T-helper 17 cell (primary cell): ENCODE measurements at places on chromosomes 5 and 9. TPM values are rescaled to one million over a fixed set of nuclear protein-coding genes. Genes with fewer than 3 reads are reported as not detected.

DNA sequence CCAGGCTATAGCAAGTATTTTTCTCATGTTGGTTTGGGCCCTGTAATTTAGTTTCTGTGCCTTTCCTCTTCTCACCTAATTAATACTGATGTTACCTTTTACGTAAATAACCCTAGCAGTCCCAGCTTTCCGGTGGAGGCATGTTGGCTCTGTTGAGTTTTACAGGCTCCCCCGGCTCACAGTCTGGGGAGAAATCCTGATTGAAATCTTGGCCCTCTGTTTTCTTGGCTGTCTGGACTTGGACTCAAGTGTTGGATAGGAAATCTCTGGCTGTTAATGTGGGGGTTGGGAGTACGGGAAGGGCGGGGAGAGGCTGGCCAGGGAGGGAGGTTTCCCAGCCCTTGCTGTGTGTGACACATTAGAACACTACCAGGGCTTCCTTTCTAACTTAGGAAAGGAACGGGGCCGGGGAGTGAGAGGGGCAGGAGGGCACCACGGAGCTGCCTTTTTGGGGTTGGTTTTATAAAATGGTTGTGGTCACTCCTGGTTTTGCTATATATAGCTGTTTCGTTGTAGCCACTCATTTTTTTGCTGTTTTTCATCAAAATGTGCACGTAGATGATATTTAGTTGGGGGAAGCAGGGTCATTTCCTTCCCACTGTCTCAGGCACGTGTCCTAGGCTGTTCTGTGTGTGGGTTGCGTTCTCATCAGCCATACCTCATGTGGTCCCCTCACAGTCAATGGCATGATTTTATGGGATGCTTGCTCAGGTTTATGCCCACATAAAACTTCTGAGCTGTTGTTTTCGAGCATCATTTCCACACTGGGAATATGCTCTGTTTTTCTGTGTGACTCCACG, 11.0 kb downstream of the TRIO start:
- DNase-seq, result no peak

- no peak for DNase-seq
Observed at GRCh38 chr9:84975926-84976325, 306.4 kb downstream of the NTRK2 start.

Gene FOXD4L6
- not detected for total RNA-seq

Gene MSMP
- total RNA-seq, result not detected

- DNase-seq, result no peak
Observed at GRCh38 chr9:119509291-119509905, 140.2 kb upstream of the BRINP1 start.

Gene CCDC180
- 12.0 TPM for total RNA-seq

Gene LCNL1
- total RNA-seq, result 2.9 TPM

Gene TOR4A
- total RNA-seq, result 2.1 TPM

GRCh38 chr5:169413416-169413815, 112.5 kb upstream of the SLIT3 start:
- DNase-seq, result no peak

DNA sequence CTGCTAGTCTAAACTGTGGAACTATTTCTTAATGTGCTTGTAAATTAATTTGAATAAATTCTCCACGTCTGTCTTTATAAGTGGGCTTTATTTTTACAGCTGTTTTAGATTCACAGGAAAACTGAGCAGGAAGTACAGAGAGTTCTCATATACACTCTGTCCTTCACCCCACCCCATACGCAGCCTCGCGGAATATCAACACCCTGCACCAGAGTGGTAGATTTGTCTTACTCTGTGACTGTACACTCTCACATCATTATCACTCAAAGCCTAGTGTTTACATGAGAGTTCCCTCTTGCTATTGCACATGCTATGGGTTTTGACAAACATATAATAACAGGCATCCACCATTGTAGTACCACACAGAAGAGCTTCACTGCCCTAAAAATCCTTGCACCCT, 179.7 kb upstream of the DAB2 start:
- no peak for DNase-seq

DNA sequence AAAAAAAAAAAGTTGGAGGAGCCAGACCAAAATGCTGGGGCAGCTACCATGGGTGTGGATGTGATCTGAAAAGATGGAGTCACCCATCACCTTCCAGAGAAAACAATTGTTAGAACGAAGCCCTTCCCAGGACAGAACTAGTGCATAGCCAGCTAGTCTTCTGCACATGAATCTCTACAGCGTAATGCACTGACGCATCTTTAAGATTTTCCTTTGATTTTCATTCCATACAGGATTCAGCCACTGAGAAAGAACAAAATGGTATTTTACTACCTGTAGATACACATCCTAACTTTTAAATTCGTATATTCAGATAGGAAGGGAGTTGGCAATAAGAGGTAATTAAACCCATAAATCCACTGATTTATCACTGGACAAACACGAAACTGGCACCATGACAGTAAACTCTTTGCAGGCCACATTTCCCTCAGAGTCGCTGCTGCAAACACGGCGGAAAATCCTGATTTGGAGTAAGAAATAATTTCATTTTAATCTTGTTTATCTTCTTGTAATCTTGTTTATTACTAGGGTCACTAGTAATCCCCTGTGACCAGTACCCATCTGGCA, 206.6 kb downstream of the SPOCK1 start:
- no peak for DNase-seq

GRCh38 chr9:98129451-98129881, 10.4 kb upstream of the TRIM14 start:
- no peak for DNase-seq

DNA sequence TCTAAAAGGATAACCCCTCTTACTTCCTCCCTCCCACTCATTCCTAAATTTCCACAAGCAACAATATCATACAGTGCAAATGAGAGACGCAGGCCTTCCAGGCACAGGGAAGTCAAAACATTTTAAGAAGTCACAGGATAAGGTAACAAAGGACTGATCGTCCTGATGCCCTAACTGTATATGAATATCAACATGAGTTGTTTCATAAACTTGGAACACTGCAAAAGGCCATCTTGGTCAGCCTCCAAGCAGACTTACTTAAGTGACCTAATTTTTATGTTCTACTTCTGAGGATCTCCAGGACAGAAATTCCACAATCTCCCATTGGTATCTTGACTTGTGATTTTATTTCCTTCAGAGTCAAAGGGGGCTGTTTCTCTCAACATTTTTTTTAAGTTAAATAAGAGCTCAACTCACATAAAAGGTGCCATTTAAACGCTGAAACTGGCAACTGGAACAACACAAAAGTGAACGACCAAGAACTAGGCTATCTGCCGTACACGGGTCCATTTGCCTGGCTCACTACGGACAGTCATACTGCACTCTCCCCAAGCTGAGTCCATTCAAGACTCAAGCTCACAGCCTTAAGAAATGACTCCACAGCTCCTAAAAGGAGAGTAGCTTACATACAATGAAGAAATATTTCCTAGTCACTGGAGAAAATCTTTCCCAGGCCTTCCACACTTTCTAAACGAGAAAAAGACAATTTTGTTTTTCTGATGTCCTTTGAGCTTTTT, 71.3 kb downstream of the LHFPL2 start:
- no peak for DNase-seq

Gene LOX
- total RNA-seq, result not detected

GRCh38 chr5:35371951-35372426, 141.7 kb upstream of the PRLR start:
- DNase-seq, result no peak

DNA sequence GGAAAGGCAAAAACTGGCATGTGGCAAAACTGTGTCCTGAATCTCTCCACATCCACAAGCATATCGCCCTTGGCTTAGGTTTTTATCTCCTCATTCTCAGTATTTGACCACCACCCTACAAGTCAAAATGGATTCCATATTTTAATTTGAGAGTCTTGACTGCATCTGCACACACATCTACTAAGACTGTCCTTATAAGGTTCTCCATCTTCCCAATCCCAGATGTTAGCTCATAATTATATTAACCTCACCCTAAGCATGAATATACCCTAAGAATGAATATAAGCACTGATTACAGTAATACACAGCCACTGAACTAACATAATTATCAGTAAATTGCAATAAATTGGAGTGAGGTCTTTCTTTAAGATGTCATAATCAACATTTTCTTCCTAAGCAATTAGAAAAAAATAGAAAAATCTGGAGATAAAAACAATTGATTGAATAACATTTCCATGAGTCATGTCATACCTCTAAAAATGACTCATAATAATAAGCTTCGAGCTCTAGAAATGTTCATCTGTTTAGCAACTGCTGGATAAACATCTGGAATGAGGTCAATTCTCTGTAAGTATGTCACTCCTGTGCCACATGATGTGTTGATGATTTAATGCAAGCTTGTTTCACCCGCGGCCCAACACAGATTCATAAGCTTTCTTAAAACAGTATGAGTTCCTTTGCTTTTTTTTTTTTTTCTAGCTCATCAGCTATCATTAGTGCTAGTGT, 39.9 kb upstream of the PAM start:
- DNase-seq, result no peak

- DNase-seq, result no peak
Observed at GRCh38 chr5:134136221-134136631, 21.7 kb downstream of the TCF7 start.

- no peak for DNase-seq
Observed at GRCh38 chr5:1526681-1527131, 2.9 kb upstream of the LPCAT1 start.

Gene GHR
- total RNA-seq, result not detected

GRCh38 chr9:87469793-87470465, 27.7 kb upstream of the DAPK1 start:
- DNase-seq, result no peak

GRCh38 chr5:75043633-75044264, 8.6 kb downstream of the GCNT4 start:
- no peak for DNase-seq

Gene CHD1
- total RNA-seq, result 170 TPM

- no peak for DNase-seq
Observed at GRCh38 chr5:72847439-72847838, 31.0 kb downstream of the TNPO1 start.

- no peak for DNase-seq
Observed at GRCh38 chr5:9168791-9169556, 376.9 kb downstream of the SEMA5A start.

DNA sequence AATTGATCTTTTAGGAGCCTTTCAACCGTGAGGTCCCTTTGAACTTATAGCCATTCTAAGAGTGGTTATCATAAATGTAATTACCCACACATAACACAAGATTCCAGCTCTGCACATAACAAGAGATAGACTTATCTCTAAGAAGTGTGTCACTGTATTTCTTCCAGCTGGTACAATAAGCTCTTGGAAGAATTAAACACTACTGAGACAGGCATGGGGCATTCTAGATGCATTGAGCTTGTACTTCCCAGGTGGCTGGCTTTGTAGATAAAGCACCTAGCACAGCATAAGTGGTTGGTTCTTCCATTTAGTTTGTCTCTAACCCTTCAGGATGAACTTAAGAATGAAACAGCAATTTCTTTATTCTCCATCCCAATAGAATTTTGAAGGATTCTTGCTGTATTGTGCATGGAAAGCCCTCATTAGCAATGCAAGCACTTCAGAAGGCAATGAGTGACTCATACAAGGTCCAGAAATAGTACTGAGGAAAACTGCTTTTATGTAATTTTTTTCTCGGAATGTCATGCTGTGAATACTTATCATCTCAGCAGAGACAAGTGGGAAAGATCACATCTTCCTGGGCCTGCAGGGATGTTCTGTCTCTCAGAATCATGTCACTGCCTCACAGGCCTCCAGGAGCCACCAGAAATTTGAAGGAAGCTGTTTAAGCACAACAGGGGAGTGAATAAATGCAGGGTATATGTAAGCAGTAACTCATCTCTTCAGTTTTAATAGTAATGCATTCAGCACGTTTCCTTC, 91.1 kb upstream of the CD180 start:
- DNase-seq, result no peak
